Urinary bladder (tissue), 4 donors: ENCODE measurements at places on chromosomes 4 and X. TPM values are rescaled to one million over a fixed set of nuclear protein-coding genes. Genes with fewer than 3 reads are reported as not detected.

Gene HGFAC
- total RNA-seq: 0.48 TPM

Gene ABCG2
- total RNA-seq: 22.9 TPM

Gene ZBTB49
- total RNA-seq: 8.2 TPM

Gene PDZD4
- 6.6 TPM for total RNA-seq

Gene USP26
- total RNA-seq: not detected

Gene SRPX2
- total RNA-seq: 27.1 TPM
